ENCODE measurements at places on chromosomes 13 and 19.

DNA sequence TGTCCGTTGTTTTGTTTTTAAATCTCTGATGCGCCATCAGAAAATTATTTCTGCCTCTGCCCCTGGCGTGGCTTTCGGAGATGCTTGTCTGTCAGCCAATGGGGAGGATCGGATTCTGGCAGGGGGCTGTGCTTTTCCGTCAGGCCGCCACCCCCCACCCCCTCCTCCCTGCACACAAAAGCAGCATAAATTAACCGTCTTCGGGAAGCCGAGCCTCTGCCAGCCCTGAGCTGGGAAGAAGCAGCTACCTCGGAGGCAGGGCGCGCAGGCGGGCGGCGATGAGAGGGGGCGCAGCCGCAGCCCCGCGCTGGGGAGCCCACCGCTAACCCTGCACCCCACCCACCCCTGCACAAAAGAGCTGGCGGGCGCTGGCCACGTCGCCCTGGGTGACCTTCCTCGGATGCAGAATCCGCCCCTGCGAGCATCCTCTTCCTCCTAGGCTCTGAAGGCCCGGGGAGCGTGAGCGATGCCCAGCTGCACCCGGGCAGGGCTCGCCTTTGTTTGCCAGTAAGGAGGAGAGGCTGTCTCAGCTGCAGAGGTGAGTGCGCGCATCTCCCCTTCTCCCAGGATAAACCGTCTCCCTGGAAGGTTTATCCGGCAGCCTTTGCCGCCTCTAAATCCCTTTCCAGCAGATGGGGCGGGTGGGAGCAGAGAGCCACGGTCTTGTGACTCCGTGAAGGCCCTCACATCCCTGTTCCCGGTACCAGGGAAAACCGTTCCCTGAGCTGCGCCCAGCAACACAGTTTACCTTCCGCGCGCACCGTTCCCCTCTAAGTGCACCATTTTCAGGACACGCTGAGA, at the start of gene ATCAY:
ATCAY (plus strand) TSS at position 215 of the 801 bp plus-strand sequence. CDS start 5,083 bp downstream, outside the sequence.
- DNase-seq, result no peak
- no peak within 1 kb of the TSS for H3K4me3 ChIP-seq
- peaks cover 3% of the 10 kb centered on the region for H3K4me1 ChIP-seq
- H3K27ac ChIP-seq, result no peak within 1 kb of the TSS
- peaks cover 74% of the 10 kb centered on the region for H3K27me3 ChIP-seq
- no peaks in the 10 kb centered on the region for H3K36me3 ChIP-seq

DNA sequence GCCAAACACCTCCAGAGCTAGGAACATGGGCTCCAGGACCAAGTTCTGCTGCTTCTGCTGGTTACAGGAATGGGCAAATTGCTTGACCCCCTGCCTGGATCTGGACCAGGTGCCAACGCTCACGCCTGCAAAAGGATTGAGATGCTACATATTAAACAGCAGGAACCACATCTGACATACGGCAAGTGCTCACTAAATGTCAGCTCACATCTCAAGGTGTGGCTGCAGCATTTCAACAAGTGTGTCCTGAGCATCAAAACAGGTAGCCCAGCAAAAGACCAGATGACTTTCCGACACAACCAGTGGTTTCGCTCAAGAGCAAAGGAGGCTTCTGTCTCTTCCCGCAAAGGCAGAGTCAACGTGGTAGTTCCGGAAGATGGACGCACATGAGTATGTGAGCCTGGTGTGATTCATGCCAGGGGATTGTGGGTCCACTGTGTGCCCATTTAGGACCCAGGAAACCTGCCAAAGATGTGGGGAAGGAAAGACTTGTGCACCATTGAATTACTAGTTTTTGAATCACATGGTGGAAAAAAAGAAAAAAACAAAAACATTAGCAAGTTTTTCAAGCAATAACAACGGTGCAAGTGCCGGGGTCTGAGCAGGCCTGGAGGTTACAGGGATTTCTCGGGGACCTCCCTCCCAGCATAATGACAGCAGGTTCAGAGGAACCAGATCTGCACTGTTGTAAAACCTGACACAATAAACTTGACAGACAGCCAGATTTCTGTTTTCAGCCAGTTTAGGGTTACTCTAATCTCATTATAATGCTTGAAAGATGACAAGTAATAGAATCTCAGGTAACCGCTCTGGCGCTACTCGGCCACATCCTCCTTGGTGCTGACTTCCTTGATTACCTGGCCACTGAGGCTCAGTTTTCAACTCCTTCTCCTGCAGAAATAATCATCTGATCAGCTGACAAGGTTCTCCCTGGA, 77.9 kb downstream of the SOX1 start:
- H3K4me3 ChIP-seq, result no peak overlapping the region
- no peak overlapping the region for H3K27ac ChIP-seq
- H3K36me3 ChIP-seq, result no peaks in the 10 kb centered on the region
- DNase-seq, result no peak
- peaks cover 13% of the 10 kb centered on the region for H3K27me3 ChIP-seq

GRCh38 chr13:36817996-36818803, 822 bp upstream of the RFXAP start:
- DNase-seq, result no peak
- no peaks in the 10 kb centered on the region for H3K27me3 ChIP-seq
- H3K27ac ChIP-seq, result no peak overlapping the region
- no peaks in the 10 kb centered on the region for H3K36me3 ChIP-seq
- peak overlapping the region; percentile 83 for H3K4me3 ChIP-seq
- H3K4me1 ChIP-seq, result peaks cover 28% of the 10 kb centered on the region

- H3K4me3 ChIP-seq, result peak overlapping the region; percentile 12
- no peaks in the 10 kb centered on the region for H3K36me3 ChIP-seq
- no peak for DNase-seq
Measured at GRCh38 chr13:30697996-30698401, 37.3 kb upstream of the ALOX5AP start.
